Mesenteric fat pad (tissue), 1 donor: ENCODE measurements at places on chromosomes 1 and 21. TPM values are rescaled to one million over a fixed set of nuclear protein-coding genes. Genes with fewer than 3 reads are reported as not detected.

DNA sequence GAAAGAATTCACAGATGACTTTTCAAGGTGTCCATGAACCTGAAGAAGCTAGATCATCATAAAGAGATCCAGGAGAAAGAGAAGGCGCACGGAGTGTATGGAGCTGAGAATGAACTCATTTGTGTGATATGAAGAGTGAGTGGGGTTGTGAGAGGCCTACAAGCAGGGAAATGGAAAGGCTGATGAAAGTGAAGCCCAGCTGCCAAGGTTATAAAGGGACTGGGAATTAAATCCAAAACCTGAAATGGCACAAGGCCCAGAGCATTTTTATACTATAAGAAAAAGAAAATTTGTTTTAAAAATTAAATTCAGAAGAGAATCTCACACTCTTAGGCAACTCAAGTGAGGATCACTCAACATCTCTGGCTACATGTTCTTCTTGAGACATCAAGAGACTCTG, 43.4 kb downstream of the HSD3B1 start:
- no peak for DNase-seq

GRCh38 chr1:82762829-82763532, 962.2 kb downstream of the ADGRL2 start:
- no peak for DNase-seq

KIF2C gene
- 0.26 TPM for total RNA-seq

PRAMEF7 gene
- total RNA-seq: not detected

GRCh38 chr1:162772571-162773154, 17.8 kb upstream of the HSD17B7 start:
- DNase-seq: no peak

CKS1B gene
- total RNA-seq: 41.2 TPM

- DNase-seq: no peak
Measured at GRCh38 chr1:178690496-178690895, 34.5 kb upstream of the RALGPS2 start.

DNA sequence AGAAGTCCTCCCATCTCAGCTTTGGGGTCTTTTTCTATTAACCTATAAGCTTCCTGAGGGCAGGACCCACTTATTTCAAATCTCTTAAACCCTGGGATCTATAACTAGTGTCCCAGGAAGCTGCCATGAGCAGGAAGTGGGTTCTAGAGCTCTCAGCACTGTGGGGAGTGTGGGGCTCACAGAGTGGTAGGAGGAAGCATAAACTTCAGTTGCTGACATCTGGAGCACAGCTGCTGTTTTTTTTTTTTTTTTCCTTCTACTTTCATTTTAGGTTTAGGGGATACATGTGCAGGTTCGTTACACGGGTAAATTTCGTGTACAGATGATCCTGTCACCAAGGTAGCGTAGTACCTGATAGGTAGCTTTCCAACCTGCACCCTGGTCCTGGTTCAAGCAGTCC, 59.3 kb downstream of the AK4 start:
- DNase-seq: no peak

- DNase-seq: no peak
Measured at GRCh38 chr1:157961805-157962762, 31.4 kb upstream of the KIRREL1 start.

DNA sequence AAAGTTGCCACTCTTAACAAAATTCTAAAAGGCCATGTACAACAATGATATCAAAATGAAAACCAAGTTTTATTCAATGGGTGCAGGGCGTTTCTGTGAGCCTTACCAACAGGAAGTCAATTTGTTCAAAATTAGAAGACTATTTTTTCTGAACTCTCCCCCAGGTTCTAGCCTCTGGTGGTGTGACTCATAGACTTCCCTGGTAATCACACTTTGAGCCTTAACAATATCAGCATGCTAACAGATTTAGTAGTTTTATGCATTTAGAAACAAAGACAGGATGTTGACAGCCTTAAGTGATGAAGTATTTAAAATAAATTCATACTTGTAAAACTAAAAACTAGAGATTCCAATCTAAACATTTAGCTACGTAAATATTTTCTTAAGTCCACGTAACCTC, 88.4 kb downstream of the LRRC8C start:
- DNase-seq: no peak

DNA sequence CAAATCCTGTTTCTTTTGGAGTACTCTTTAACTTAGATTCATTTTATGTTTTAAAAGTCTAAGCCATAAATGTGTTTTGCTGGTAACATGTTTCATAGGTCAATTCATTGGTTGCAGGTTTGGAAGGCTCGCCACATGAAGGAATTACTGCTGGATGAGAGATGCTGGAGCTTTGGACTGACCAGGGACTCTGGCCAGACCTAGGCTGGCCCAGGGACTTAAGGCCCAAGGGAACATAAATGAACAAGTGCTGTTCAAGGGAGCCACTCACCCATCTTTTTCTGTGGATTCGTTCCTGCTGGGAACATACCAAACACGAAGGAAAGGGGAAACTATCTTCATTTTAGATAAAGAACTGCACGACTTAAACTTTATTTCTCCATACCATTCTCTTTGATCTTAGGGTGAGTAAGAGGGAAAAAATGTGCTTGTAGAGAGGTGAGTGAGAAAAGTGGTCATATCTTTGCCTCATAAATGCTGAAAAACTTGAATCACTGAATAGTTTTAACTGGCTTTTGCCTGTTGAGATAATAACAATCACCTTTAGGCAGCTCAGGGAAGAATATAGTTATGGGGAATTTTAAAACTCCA, 15.3 kb upstream of the SHCBP1L start:
- DNase-seq: no peak

PEAR1 gene
- total RNA-seq: 17.7 TPM

GRCh38 chr1:111719135-111719534, 20.1 kb downstream of the INKA2 start:
- no peak for DNase-seq

DNA sequence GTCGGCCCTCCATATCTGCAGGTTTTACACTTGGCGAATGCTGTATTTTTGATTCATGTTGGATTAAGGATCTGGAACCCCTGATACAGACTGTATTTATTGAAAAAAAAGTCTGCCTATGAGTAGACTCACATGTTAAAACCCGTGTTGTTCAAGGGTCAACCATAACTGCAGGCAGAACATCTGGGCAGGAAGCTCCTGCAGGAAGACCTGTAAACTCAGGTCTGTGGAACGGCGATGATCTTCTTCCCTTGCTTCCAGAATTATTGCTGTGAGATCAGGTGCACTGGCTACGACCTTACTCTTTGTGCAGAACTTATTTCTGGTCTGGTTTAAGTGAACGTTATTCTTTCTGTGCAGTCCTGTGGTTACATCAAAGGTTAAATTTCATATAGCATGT, 96.6 kb downstream of the DISC1 start:
- DNase-seq: no peak

- DNase-seq: no peak
Measured at GRCh38 chr1:156095906-156096508, 13.7 kb upstream of the MEX3A start.

AMIGO1 gene
- 7.4 TPM for total RNA-seq

CFAP45 gene
- 0.64 TPM for total RNA-seq

DNA sequence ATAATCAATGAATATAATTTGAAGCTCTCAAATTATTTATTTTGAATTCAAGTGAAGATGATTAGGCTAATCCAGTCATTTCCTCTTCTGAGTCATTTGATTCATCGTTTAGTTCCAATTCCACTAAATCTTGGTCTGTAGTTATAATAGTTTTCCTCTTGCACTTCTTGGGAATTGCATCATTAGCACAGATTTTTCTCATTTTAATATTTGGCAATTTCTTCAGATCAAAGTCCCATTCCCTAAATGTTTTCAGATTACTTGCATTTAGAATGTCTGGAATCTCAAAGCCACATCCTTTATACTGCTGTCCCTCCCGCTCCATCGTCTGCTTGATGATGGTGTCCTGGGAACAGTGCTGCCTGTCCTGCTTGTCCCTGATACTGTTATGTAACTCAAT, 43.5 kb downstream of the MAST2 start:
- no peak for DNase-seq

SLC30A7 gene
- total RNA-seq: 31.5 TPM

GRCh38 chr1:165631342-165632151, 513 bp downstream of the MGST3 start:
- DNase-seq: no peak

GRCh38 chr21:17725339-17725738, 93.8 kb downstream of the C21orf91 start:
- DNase-seq: no peak

UBL4B gene
- not detected for total RNA-seq

ZNF436 gene
- total RNA-seq: 18.8 TPM

POU3F1 gene
- 0.19 TPM for total RNA-seq

GRCh38 chr1:6051423-6051822, 5.7 kb downstream of the KCNAB2 start:
- no peak for DNase-seq

GRCh38 chr1:52552236-52552504, 722 bp downstream of the TUT4 start:
- DNase-seq: no peak

- DNase-seq: peak; percentile 73
Measured at GRCh38 chr21:45290948-45291612, 3.4 kb upstream of the POFUT2 start.

- no peak for DNase-seq
Measured at GRCh38 chr1:64754173-64754572, 9.3 kb downstream of the RAVER2 start.
